ENCODE measurements at places on chromosomes 6 and 20.

GRCh38 chr6:1606780-1607515, 2.8 kb upstream of the FOXC1 start:
- H3K4me3 ChIP-seq = peak overlapping the region; percentile 38
- H3K27ac ChIP-seq = no peak overlapping the region
- H3K36me3 ChIP-seq = no peaks in the 10 kb centered on the region
- H3K4me1 ChIP-seq = peaks cover 25% of the 10 kb centered on the region

- no peak for DNase-seq
- H3K36me3 ChIP-seq = no peaks in the 10 kb centered on the region
- H3K4me3 ChIP-seq = no peak overlapping the region
- no peak overlapping the region for H3K27ac ChIP-seq
Observed at GRCh38 chr6:80276861-80277260, 170.4 kb downstream of the BCKDHB start.

DNA sequence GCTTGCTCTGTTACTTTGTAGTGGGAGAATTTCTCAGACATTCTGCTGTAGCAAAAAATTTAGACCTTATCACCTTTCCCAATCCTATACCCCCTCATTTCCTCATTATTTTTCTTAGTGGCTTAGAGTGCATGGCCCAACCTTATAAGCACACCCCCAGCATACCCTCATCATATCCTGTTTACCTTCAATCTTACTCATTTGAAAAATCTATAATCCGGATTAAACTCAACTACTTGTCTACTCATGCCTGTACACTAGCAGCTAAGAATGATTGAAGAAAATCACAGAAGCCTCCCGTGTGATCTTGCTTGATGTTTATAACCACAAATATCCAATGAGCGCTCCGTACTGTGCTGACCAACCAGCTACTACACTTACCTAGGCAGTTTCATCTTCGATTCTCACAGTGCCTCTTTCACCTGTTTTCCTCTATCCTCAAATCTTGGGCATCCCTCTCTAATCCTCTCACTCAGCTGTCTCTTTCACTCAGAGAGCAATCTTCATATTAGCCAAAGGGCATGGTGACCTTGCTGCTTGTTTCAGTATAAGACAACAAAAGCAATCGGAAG, 36.6 kb downstream of the AIG1 start:
- DNase-seq = no peak
- no peak overlapping the region for H3K4me3 ChIP-seq
- no peaks in the 10 kb centered on the region for H3K36me3 ChIP-seq
- no peaks in the 10 kb centered on the region for H3K4me1 ChIP-seq
- H3K27ac ChIP-seq = no peak overlapping the region

DNA sequence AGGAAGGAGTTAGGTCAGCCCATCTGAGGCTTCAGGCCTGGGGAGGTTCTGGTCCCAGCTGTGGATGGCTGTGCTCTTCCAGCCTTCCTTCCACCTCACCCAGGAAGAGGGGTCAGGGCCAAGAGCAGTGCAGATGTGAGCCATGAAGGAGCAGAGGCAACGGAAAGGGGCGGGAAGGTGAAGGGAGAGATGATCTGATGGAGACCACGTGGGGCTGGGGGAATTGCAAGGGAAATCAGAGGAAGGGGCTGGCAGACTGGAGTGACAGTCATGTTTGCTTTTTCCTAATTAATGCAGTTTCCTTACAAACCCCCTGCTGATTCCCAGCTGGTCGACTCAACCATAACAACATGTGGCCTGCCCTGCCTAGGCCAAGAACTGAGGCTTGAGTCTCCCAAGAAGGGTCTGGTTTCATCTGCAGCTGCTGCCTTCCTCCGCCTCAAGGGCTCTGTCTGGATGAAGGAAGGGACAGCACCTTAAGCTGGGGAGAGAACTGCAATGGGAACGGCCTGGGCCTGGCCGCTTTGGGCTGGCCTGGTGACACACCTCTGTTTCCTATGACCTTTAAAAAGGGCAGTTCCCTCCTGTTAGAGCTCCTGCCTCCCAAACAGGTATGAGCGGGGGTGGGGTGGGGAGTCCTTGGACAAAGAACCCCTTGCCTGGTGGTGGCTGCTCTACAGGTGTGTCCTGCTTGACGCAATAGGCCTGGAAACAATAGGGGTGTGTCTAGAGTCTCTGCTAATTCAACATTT, 7.8 kb upstream of the MRPS18A start:
- H3K4me3 ChIP-seq = no peak overlapping the region
- no peak overlapping the region for H3K27ac ChIP-seq
- no peaks in the 10 kb centered on the region for H3K27me3 ChIP-seq
- H3K4me1 ChIP-seq = peaks cover 33% of the 10 kb centered on the region

GRCh38 chr6:25875926-25876602, 2.0 kb upstream of the SLC17A3 start:
- no peaks in the 10 kb centered on the region for H3K4me1 ChIP-seq
- H3K4me3 ChIP-seq = no peak overlapping the region
- no peak for DNase-seq
- H3K27ac ChIP-seq = no peak overlapping the region
- peaks cover 2% of the 10 kb centered on the region for H3K27me3 ChIP-seq
